Activated T-cell treated with anti-CD3 and anti-CD28 coated beads, Interleukin-2, amount 50 U/mL, for 72 hours (primary cell): ENCODE measurements at places on chromosomes 2 and 18.
A peak's percentile ranks its signal among the peaks of the same experiment; 100 is the strongest.

DNA sequence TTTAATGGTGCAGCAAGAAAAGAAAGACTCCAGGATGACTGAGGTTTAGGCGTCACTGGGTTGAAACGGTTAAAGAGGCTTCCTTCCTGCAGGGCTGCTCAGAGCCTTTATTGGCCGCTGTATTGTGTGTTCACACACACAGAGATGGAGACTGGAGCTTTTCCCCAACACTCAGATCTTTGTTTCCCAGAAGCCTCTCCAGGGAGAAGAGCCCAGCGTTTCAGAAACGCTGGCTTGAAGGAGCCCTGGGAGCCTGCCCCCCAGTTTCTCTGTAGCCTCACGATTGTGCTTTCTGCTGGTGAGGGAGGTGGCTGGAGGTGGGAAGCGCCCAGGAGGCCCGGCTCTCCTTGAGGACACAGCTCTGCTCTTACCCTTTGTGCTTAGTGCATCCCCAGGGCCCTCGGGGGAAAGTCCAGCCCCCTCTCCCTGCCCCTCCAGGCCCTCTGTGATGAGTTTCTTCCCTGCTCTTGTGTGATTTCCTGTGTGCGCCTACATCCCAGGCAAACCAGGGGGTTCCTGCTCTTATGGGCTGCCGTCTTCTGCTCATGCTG, 37.1 kb downstream of the RRM2 start:
- DNase-seq, result no peak

- DNase-seq, result no peak
These were observed 171.0 kb upstream of the SIX3 start for GRCh38 chr2:44770221-44771195.

DNA sequence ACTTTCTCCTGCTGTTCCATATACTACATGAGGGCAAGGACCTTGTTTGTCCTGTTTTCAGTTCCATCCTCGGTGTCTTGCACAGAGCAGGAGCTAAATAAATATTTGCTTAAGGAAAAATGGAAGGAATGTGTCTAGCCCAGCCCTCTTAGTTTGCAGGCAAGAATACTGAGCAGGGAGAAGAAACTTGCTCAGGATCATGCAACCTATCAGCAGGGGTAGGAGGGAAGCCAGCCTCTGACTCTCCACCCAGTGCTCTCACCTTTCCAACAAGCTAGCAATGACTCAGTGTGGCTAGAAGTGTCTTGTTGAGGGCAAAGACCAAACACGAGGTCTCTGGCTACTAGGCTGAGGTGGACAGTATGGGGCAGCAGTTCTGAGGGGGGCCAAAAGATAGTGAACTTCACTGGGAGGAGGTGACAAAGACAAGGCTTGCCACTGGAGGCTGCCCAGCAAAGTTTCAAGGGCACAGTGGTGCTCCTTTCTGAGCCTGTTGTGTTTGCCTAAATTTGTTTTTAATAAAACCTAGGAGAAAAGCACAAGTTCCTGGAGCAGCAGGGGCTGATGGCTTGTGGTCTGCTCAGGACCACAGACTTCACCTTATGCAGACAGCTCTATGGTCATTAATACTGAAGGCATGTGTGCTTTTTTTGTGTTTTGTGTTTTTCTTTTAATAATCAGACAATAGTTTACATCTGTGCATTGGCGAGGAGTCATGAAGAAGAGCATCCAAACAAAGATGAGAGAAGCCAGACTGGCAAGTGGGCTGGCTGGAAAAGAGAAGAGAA, 49.1 kb upstream of the CTAGE1 start:
- no peak for DNase-seq

DNA sequence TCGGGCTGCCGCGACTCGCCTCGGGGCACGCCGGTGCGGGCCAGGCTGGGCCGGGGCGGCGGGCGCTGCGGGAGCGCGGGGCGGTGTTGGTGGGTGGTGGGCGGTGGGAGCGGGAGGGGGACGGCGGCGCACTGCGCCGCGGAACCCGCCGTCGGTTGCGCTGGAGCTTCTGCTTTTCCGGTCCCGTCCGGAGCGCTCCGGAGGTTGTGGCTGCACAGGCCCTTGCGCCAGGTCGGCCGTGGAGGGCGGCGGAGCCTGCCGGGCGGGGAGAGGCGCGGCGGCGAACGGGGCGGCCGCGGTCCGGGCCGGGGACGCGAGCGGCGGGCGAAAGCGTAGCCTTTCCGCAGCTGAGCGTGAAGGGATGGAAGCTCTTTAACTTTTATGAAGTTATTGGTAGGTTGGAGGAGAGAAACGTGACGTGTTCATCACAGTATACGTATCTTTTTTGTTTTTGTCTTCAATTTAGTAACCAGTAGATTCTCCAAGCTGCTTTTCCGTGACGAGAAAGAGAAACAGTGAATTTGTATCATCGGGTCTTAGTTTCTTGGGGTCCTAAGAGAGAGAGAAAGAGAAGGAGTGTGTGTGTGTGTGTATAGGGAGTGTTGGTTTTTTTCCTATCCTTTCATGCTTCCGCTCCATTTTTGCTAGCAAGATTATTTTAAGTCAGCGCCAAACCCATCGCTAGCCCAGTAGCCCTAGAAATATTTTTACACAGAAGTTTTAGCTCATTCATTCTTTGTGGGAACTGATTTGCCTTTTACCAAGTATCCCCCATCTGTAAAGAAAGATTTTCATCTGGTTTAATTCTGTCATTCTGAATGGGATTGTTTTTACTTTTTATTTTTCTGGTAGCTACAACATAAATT, 535 bp downstream of the ATG4B start:
- DNase-seq, result peak; percentile 56

DNA sequence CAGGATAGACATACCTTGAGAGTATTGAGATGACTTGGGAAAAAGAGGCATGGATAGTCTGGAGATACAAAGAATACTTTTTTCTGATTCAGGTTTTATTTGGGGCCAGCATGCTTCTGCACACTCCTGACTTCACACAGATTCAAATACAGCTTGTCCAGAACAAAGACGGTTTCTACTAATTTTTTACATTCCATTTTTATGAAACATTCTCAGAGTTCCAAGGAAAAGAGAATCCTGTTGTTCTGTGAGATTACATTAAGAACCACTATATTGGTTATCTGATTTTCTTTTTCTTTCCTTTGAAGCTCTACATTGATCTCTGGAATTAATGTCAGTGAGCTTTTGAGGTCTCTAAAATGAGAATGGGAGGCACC, 41.0 kb downstream of the PTPRM start:
- no peak for DNase-seq

DNA sequence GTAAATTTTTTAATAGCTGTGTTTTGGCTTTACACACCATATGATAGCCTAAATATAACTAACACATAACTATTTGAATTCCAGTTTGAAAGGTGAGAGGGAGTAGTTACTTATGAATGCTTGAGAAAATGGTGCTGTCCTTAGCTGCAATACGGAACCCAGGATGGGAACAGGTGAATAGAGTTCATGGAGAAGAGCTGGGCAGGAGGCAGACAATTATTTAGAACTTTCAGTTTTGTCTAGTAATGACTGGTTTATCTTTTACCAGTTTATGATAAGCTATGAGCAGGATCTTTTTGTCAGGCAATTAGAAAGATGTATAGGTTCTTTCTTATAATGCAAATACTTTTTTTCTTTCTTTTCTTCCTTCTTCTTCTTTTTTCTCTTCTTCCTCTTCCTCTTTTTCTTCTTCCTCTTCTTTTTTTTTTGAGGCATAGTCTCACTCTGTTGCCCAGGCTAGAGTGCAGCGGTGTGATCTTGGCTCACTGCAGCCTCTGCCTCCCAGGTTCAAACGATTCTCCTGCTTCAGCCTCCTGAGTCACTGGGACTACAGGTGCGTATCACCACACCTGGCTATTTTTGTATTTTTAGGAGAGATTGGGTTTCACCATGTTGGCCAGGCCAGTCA, 25.9 kb downstream of the UBR3 start:
- DNase-seq, result no peak

GRCh38 chr2:33897741-33898140, 298.6 kb upstream of the FAM98A start:
- no peak for DNase-seq

DNA sequence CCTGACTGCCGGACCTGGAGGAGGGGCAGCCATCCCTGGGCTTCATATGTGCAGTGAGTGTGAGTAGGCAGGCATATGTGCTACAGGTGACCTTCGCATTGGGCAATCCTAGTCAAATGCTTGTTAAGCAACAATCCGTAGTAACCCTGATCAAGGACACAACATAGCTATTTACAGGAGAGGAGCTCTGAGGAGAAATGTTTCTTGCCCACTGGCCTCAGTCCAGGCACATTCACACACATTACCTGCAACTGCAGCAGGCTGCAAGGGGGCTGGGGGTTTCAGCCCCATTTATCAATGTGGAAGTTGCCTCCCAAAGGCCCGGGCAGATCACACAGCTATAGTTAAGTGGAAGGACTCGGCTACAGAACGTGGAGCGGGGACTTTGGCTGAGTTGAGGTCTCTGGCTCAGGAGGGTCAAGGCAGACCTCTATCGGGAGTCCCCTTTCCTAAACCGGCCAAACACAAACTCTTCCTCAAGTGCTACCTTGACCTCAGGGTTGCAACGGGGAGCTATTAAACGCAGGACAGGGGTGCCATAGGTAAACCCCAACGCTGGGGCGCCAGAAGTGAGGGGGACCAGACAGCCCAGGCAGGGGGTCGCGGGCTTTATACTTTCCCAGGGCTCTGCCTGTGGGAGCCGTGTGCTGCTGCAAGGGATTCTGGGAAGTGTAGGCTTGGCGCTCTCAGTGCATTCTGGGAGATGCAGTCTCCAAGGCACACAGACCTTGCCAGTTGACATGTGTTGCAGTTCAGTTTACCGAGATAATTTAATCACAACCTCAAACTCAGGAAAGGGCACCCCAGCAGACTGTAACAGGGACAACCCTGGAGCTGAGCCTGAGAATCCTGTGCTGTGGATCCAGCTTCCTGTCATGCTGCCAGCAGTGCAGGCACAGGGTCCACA, 9.4 kb downstream of the KHK start:
- DNase-seq, result peak; percentile 45

DNA sequence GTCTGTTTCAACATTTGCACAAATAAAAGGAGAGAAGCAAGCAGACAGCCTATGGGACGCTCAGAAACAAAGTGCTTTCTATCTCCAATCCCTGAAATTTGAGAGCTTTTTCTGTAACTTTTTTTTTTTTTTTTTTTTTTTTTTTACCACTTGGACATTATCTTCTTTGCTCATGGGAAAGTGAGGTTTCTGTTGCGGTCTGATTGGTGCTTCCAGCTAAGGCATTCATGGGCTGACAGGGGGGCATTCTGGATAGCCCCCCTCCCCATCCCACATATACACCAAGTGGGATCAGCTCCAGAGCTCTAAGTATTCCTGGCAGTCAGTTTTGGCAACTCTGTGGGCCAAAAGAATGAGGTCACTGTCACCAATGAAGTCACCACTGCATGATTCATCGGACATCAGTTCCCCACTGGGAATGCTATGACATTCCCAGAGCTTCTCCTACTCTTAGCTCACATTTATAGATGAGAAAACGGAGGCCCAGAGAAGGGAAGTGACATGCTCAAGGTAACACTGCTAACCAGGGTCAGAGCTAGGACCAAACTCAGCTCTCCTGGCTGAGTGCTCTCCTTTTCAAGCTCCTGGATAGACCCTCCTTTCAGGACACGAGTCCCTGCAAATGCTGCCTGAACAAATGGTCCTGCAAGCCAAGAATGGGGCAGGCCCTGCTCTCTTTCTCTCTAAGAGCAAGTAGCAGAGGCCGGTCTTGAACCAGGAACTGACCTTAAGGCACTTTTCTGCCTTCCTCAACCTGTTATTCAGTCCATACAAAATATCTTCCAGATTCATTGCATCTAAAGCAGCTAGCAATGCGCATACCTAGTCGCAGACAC, 61.3 kb downstream of the TMEM247 start:
- DNase-seq, result no peak

- DNase-seq, result peak; percentile 61
These were observed at the start of gene TMEM237 for GRCh38 chr2:201643216-201643890. TSS of gene TMEM237 (minus strand) at chr2:201643503. CDS start at chr2:201643400, 103 bp downstream.

- no peak for DNase-seq
These were observed 36.6 kb upstream of the IKZF2 start for GRCh38 chr2:213187833-213188532.

DNA sequence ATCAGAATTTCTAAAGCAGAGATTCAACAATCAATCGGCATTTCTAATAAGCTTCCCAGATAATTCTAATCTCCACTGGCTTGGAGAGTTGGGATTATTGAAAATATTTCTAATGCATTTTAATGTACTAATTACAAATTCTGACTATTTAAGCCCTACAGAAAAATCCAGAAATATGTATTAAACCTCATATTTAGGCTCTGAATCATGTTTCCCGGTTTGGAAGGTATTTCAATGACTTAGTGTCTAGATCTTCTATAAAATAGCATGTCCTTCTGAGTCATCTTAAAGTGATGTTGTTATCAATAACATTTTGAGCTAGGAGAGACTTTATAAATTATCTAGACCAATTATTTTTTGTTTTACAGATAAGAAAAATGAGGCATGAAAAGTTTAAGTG, 258.8 kb upstream of the NRXN1 start:
- DNase-seq, result no peak
